ENCODE measurements at places on chromosomes 1 and 21.

GRCh38 chr1:8863794-8864233, 14.7 kb downstream of the ENO1 start:
- no peak for DNase-seq
- no peak overlapping the region for H3K27ac ChIP-seq
- H3K4me3 ChIP-seq, result no peak overlapping the region
- no peaks in the 10 kb centered on the region for H3K27me3 ChIP-seq
- peaks cover 71% of the 10 kb centered on the region for H3K36me3 ChIP-seq

GRCh38 chr1:59759156-59759925, 55.4 kb upstream of the HOOK1 start:
- H3K4me1 ChIP-seq, result peaks cover 3% of the 10 kb centered on the region
- DNase-seq, result peak; percentile 33

- H3K4me3 ChIP-seq, result no peak overlapping the region
- H3K27ac ChIP-seq, result peak overlapping the region; percentile 73
- no peaks in the 10 kb centered on the region for H3K36me3 ChIP-seq
- DNase-seq, result no peak
Measured at GRCh38 chr1:155646307-155646706, 36.3 kb downstream of the MSTO1 start.

DNA sequence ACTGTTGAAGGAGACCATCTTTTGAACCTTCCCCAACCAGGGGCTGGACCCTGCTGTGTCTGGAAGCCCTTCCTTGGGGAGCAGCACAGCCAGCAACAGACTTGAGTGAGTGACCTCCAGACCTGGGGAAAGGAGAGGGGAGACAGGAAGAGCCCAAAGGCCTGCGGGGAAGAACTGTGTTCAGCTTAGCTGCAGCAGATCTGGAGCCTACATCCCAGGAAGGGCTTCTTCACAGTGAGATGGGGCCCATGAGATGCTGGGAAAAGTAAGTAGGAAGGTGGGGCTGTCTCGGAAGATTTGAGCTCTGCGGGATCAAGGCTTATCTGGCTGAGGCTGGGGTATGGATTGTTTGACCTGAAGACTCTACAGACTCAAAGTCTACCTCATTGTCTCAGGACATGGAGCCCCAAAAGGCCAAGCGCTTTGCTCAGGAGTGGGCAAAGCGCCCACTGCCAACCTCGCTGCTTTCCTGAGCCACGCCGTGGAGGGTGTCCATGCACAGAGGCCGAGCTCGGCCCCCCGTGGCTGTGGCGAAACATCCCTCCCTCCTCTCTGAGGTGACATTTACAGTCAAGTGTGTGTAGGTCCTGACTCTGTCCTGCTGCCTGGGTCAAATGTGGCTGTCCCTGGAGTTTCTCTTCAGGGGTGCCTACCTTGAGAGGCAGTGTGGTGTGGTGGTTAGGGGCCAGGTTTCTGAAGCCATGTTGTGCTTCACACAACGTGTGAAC, 24.5 kb downstream of the SPOCD1 start:
- no peaks in the 10 kb centered on the region for H3K36me3 ChIP-seq
- no peak overlapping the region for H3K4me3 ChIP-seq
- no peak for DNase-seq
- H3K27me3 ChIP-seq, result no peaks in the 10 kb centered on the region

DNA sequence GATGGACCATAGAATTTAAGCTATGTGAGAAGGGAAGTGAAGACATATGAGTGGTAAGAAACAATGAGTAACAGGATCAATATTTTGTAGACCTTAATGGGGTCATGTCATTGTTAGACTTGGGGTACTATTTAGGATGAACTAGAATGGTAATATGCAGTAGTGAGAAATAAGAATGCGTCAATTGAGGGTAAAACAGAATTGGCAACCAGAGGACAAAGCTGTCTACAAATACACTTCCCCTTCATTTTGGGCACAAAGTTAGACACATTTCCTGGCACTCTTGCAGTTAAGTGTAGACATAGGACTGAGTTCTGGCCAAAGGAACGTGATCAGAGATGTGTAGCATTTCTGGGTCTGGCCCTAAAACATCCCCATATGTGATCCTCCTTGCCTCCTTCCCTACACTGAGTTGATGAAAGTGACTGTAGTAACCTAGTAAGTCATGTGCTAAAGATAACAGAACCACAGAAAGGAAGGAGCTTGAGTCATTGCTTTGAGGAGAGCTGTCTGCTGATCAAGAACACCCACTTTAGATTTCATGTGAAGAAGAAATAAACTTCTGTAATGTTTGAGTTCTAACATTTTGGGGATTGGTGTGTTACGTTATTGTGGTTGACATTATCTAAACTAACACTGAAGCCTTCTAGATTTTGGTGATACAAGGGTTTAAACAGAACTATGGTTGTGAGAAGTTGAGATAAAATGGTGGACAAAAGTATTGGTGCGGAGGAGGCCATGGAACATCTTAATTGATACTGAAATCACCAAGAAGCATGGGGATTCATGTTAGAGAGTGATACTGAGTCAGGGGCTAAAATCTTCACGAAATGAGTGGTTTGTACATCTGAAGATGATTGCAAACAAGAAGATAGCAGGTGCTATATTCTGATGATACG, 41.7 kb downstream of the CD55 start:
- no peaks in the 10 kb centered on the region for H3K36me3 ChIP-seq
- no peak overlapping the region for H3K4me3 ChIP-seq
- H3K4me1 ChIP-seq, result no peaks in the 10 kb centered on the region
- no peak for DNase-seq
- H3K27me3 ChIP-seq, result no peaks in the 10 kb centered on the region

GRCh38 chr1:150999051-150999674, 7.5 kb downstream of the MINDY1 start:
- H3K27ac ChIP-seq, result no peak overlapping the region
- no peak overlapping the region for H3K4me3 ChIP-seq
- DNase-seq, result no peak
- H3K27me3 ChIP-seq, result no peaks in the 10 kb centered on the region
- H3K36me3 ChIP-seq, result peaks cover 30% of the 10 kb centered on the region
- H3K4me1 ChIP-seq, result peaks cover 17% of the 10 kb centered on the region

DNA sequence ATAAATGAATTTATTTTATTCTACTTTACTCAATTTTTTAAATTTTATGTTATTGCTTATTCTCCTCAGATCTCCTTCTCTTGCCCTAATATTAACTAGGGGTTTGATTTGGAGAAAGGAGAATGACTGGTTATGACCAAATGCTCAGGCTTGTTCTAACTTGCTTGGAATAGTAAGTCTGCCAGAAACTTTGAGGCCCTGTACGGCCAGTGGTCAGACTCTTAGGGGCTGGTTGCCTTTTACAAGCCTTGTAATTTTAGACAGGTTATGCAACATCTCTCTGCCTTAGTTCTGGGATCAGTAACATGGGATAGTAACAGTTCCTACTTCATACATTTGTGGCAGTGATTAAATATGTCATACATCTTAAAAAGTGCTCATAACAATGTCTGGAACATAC, 279.5 kb downstream of the DUSP10 start:
- H3K27me3 ChIP-seq, result no peaks in the 10 kb centered on the region
- no peak overlapping the region for H3K4me3 ChIP-seq
- H3K36me3 ChIP-seq, result no peaks in the 10 kb centered on the region
- DNase-seq, result no peak

DNA sequence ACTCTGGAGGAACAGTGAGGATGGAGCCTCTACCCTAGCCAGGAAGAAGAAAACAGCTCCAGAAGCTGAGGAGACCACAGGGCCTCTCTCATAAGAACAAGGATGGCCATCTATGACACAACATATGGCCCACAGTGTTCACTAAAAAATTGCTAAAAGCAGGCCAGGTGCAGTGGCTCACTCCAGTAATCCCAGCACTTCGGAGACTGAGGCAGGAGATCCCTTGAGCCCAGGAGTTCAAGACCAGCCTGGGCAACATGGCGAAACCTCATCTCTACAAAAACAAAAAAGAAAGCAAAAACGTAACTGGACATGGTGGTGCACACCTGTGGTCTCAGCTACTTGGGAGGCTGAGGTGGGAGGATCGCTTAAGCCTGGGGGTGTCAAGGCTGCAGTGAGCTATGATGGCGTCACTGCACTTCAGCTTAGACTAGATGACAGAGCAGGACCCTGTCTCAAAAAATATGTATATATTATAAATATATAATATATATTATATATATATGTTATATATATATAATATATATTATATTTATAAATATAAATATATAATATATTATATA, 103.1 kb downstream of the TOMM20 start:
- peaks cover 11% of the 10 kb centered on the region for H3K4me1 ChIP-seq
- no peak for DNase-seq
- H3K27me3 ChIP-seq, result no peaks in the 10 kb centered on the region
- no peaks in the 10 kb centered on the region for H3K36me3 ChIP-seq

- no peak for DNase-seq
- no peak overlapping the region for H3K4me3 ChIP-seq
- no peaks in the 10 kb centered on the region for H3K4me1 ChIP-seq
- no peaks in the 10 kb centered on the region for H3K36me3 ChIP-seq
Measured at GRCh38 chr1:192610112-192610889, 25.6 kb upstream of the RGS13 start.

DNA sequence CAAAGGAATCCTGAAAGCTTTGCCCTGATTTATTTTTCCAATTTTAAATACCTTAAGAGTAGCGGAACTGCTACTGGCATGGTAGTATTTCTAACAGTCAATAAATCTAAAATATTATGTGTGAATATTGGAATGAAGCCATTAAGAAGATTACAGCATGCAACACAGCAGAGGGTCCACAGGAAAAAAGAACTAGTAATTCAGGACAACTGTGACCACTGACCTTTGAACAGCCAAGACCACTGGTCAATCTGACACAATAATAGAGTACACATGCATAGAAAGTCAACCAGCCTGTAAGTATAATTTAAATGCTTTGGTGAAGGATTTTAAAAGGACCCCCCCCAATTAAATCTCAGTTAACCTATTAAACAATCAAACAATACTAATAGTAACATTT, 171.0 kb downstream of the DENND1B start:
- no peaks in the 10 kb centered on the region for H3K36me3 ChIP-seq
- H3K4me1 ChIP-seq, result no peaks in the 10 kb centered on the region
- H3K27ac ChIP-seq, result no peak overlapping the region
- no peaks in the 10 kb centered on the region for H3K27me3 ChIP-seq
- DNase-seq, result no peak

GRCh38 chr1:56125316-56125715, 454.0 kb downstream of the PLPP3 start:
- H3K36me3 ChIP-seq, result no peaks in the 10 kb centered on the region
- no peak for DNase-seq
- peaks cover 13% of the 10 kb centered on the region for H3K4me1 ChIP-seq
- no peak overlapping the region for H3K4me3 ChIP-seq
- no peaks in the 10 kb centered on the region for H3K27me3 ChIP-seq

GRCh38 chr21:44529011-44529421, 11.0 kb downstream of the KRTAP10-1 start:
- H3K36me3 ChIP-seq, result no peaks in the 10 kb centered on the region
- H3K27ac ChIP-seq, result no peak overlapping the region
- no peak for DNase-seq
- H3K4me3 ChIP-seq, result no peak overlapping the region
- H3K27me3 ChIP-seq, result no peaks in the 10 kb centered on the region
- H3K4me1 ChIP-seq, result no peaks in the 10 kb centered on the region

GRCh38 chr1:156571261-156571852, 1.0 kb downstream of the IQGAP3 start:
- H3K36me3 ChIP-seq, result no peaks in the 10 kb centered on the region
- H3K27me3 ChIP-seq, result no peaks in the 10 kb centered on the region
- DNase-seq, result no peak
- no peak overlapping the region for H3K27ac ChIP-seq

DNA sequence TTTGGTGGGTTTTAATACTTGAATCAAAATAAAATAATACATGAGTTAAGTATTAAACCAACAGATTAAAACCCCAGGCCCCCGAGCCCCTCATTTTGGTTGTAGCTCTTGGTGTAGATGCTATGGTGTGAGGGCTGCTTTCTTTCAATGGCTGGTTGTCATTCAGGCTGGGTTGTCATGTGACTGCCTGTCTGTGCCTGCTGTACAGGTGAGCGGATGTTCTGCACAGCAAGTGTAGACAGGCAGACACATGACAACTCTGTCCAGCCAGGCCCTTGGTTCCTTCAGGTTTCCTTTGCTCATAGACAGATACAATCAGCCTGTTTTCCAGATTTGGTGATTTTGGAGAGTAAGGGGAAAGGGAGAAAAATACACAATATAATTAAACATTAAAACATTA, 281.9 kb upstream of the C1orf105 start:
- H3K36me3 ChIP-seq, result no peaks in the 10 kb centered on the region
- peak overlapping the region; percentile 84 for H3K4me3 ChIP-seq
- no peak for DNase-seq

DNA sequence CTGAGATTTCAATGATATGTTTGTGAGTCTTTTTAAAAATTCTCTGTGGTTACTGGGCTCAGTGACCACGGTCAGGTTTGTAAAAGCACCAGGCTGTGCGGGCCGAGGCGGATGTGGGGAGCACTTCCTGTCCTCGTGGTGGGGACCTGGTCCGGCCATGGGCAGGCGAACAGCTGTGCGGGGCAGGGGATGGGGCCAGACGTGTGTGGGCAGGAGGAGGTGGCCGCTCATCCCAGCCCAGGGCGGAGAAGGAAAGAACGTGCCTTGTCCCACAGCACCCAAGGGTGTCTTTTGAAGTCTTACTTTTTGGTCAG, 5.2 kb upstream of the OXCT2 start:
- H3K27ac ChIP-seq, result no peak overlapping the region
- no peaks in the 10 kb centered on the region for H3K4me1 ChIP-seq
- DNase-seq, result no peak
- H3K36me3 ChIP-seq, result no peaks in the 10 kb centered on the region
- no peak overlapping the region for H3K4me3 ChIP-seq
- no peaks in the 10 kb centered on the region for H3K27me3 ChIP-seq

- no peak for DNase-seq
- H3K27me3 ChIP-seq, result no peaks in the 10 kb centered on the region
- H3K27ac ChIP-seq, result no peak overlapping the region
- H3K4me3 ChIP-seq, result no peak overlapping the region
- H3K4me1 ChIP-seq, result peaks cover 3% of the 10 kb centered on the region
Measured at GRCh38 chr1:213327017-213327667, 276.1 kb downstream of the RPS6KC1 start.

- H3K36me3 ChIP-seq, result no peaks in the 10 kb centered on the region
- no peak overlapping the region for H3K4me3 ChIP-seq
Measured at GRCh38 chr1:6779089-6779805, 6.0 kb upstream of the CAMTA1 start.

GRCh38 chr1:18967066-18967690, 10.7 kb upstream of the IFFO2 start:
- no peak overlapping the region for H3K4me3 ChIP-seq
- H3K27ac ChIP-seq, result no peak overlapping the region
- no peak for DNase-seq
- H3K27me3 ChIP-seq, result no peaks in the 10 kb centered on the region
- peaks cover 5% of the 10 kb centered on the region for H3K4me1 ChIP-seq

- no peak for DNase-seq
- no peaks in the 10 kb centered on the region for H3K36me3 ChIP-seq
- peaks cover 67% of the 10 kb centered on the region for H3K4me1 ChIP-seq
- H3K27ac ChIP-seq, result peak overlapping the region; percentile 99
- H3K27me3 ChIP-seq, result no peaks in the 10 kb centered on the region
Measured at GRCh38 chr1:17557986-17558385, 18.5 kb downstream of the ARHGEF10L start.

GRCh38 chr1:185853739-185854138, 119.5 kb downstream of the HMCN1 start:
- no peak for DNase-seq
- no peak overlapping the region for H3K4me3 ChIP-seq
- H3K27ac ChIP-seq, result peak overlapping the region; percentile 45
- no peaks in the 10 kb centered on the region for H3K36me3 ChIP-seq
